A549 treated with DMSO at 1 μM for 4 hours (cell line): ENCODE measurements at places on chromosomes 1 and 21. TPM values are rescaled to one million over a fixed set of nuclear protein-coding genes. Genes with fewer than 3 reads are reported as not detected.

Gene MYBPH
- total RNA-seq = not detected in 5 replicates

Gene A3GALT2
- not detected in 5 replicates for total RNA-seq

Gene SSBP3
- total RNA-seq = 7.8 to 11.4 TPM (median 9.6 TPM) in 5 replicates

Gene PTPN14
- 10.0 to 15.2 TPM (median 14.6 TPM) in 5 replicates for total RNA-seq

Gene MYOC
- not detected in 5 replicates for total RNA-seq

Gene ZNF648
- total RNA-seq = not detected in 5 replicates

Gene SESN2
- total RNA-seq = 7.7 to 10.1 TPM (median 8.3 TPM) in 5 replicates

Gene TLCD4
- 6.1 to 14.2 TPM (median 11.6 TPM) in 5 replicates for total RNA-seq

Gene RIPPLY3
- 0.38 to 0.93 TPM (median 0.70 TPM) in 5 replicates for total RNA-seq

Gene FAM163A
- 0.02 TPM in 1 of 5 replicates, not detected in the others for total RNA-seq

Gene WNT2B
- 0.17 to 0.47 TPM (median 0.33 TPM) in 5 replicates for total RNA-seq

Gene HSF2BP
- total RNA-seq = 1.2 to 2.0 TPM (median 1.6 TPM) in 5 replicates

Gene TCEA3
- 0.33 to 0.69 TPM (median 0.44 TPM) in 4 of 5 replicates, not detected in the other for total RNA-seq

Gene KRTAP19-3
- not detected in 5 replicates for total RNA-seq

Gene CFAP141
- not detected in 5 replicates for total RNA-seq

Gene IFI44L
- 0.02 to 0.09 TPM (median 0.02 TPM) in 3 of 5 replicates, not detected in the others for total RNA-seq

Gene DDAH1
- 6.6 to 9.7 TPM (median 7.6 TPM) in 5 replicates for total RNA-seq

Gene AADACL3
- not detected in 5 replicates for total RNA-seq

Gene RAB25
- 0.14 TPM in 1 of 5 replicates, not detected in the others for total RNA-seq

Gene HAPLN2
- total RNA-seq = 0.05 to 0.19 TPM in 2 of 5 replicates, not detected in the others

Gene PGLYRP4
- not detected in 5 replicates for total RNA-seq

Gene MUL1
- total RNA-seq = 38.6 to 42.7 TPM (median 41.0 TPM) in 5 replicates

Gene DUSP23
- 59.6 to 73.8 TPM (median 66.6 TPM) in 5 replicates for total RNA-seq

Gene ANKRD35
- total RNA-seq = not detected in 5 replicates

Gene LEMD1
- not detected in 5 replicates for total RNA-seq

Gene SELL
- total RNA-seq = 0.10 to 0.34 TPM (median 0.26 TPM) in 5 replicates

Gene OR10J1
- not detected in 5 replicates for total RNA-seq

Gene PLPPR5
- not detected in 5 replicates for total RNA-seq

Gene TTC22
- total RNA-seq = not detected in 5 replicates

Gene SDHC
- 238 to 268 TPM (median 252 TPM) in 5 replicates for total RNA-seq

Gene KRTAP21-2
- not detected in 5 replicates for total RNA-seq

Gene LORICRIN
- not detected in 5 replicates for total RNA-seq

Gene SLC25A34
- 0.13 to 0.40 TPM (median 0.21 TPM) in 5 replicates for total RNA-seq

Gene MYOG
- not detected in 5 replicates for total RNA-seq

Gene CNN3
- 51.5 to 59.7 TPM (median 58.9 TPM) in 5 replicates for total RNA-seq

Gene PDC
- not detected in 5 replicates for total RNA-seq

Gene PODN
- 0.09 TPM in 1 of 5 replicates, not detected in the others for total RNA-seq

Gene DDR2
- total RNA-seq = 0.19 to 0.49 TPM (median 0.34 TPM) in 5 replicates

Gene C1orf226
- 0.73 to 1.1 TPM (median 0.78 TPM) in 5 replicates for total RNA-seq

Gene OR2AK2
- not detected in 5 replicates for total RNA-seq

Gene SPRR2E
- total RNA-seq = not detected in 5 replicates

Gene SERTAD4
- total RNA-seq = 0.61 to 1.8 TPM (median 0.91 TPM) in 5 replicates

Gene DIO1
- total RNA-seq = not detected in 5 replicates

Gene PGLYRP3
- not detected in 5 replicates for total RNA-seq

Gene SH2D2A
- total RNA-seq = 3.9 to 5.1 TPM (median 4.7 TPM) in 5 replicates

Gene MAN1C1
- 0.21 to 0.30 TPM (median 0.24 TPM) in 5 replicates for total RNA-seq

Gene PRDM2
- 8.2 to 10.2 TPM (median 9.6 TPM) in 5 replicates for total RNA-seq

Gene KCNA2
- total RNA-seq = 0.01 to 0.06 TPM (median 0.03 TPM) in 4 of 5 replicates, not detected in the other

Gene AVPR1B
- not detected in 5 replicates for total RNA-seq

Gene POMGNT1
- total RNA-seq = 36.1 to 49.1 TPM (median 46.9 TPM) in 5 replicates

Gene RASAL2
- total RNA-seq = 19.2 to 25.4 TPM (median 21.6 TPM) in 5 replicates

Gene HEYL
- total RNA-seq = 2.9 to 3.5 TPM (median 3.1 TPM) in 5 replicates
